ENCODE measurements at places on chromosomes 1 and 21.
A peak's percentile ranks its signal among the peaks of the same experiment; 100 is the strongest.

GRCh38 chr1:76640092-76640491 is 227.2 kb upstream of the ST6GALNAC5 start:
- peak; percentile 10 for DNase-seq

DNA sequence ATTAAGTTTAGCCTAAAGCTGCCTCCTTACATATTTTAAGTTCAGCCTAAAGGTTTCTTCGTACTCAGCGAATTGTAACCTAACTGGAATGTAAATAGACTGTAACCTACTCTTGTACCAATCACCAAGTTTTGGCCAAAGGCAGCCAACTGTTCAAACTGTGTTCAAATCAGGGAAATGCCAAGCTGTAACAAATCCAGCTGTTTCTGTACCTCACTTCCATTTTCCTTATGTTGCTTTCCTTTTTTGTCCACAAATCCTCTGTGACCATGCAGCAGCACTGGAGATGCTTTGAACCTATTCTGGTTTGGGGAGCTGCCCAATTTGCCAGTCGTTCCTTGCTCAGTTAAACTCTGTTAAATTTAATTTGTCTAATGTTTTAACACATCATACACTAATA is 3.2 kb upstream of the APOBEC4 start:
- DNase-seq: no peak

GRCh38 chr1:240691909-240692705 is 80.2 kb upstream of the GREM2 start:
- DNase-seq: peak; percentile 36

DNA sequence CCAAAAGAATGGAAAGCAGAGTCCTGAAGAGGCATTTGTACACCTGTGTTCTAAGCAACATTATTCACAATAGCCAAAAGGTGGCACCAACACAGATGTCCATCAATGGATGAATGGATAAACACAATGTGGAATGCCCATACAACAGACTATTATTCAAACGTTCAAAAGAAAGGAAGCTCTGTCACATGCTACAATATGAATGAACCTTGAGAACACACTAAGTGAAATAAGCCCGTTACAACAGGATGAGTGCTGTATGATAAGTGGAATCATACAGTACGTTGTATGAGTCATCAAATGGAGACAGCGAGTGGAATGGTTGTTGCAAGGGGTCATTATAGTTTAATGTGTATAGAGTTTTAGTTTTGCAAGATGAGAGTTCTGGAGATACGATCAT is 80.1 kb downstream of the SH3BGR start:
- DNase-seq: no peak

DNA sequence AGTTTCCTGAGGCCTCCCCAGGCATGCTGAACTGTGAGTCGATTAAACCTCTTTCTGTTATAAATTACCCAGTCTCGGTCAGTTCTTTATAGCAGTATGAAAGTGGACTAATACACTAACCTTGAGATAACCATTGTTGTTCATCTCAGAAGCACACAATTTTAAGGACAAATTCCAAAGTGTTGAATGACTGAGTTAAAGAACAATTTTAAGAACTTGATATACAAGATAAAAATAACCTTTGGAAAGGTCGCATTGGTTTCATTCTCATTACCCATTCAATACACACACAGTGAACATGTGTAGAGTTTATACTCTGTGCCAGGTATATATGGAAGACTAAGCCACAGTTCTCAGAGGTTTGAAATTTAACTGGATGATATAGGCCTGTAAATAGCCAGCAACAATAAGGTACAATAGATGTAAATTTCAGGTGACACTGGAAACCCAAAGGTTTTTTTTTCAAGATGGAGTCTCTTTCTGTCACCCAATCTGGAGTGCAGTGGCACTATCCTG is 19.1 kb upstream of the SRSF10 start:
- DNase-seq: peak; percentile 47

GRCh38 chr1:4494027-4494426 is 160.4 kb upstream of the AJAP1 start:
- no peak for DNase-seq

- no peak for DNase-seq
Observed at GRCh38 chr1:116365353-116365780, 7.7 kb upstream of the ATP1A1 start.

GRCh38 chr1:62962901-62963776 is 179.2 kb downstream of the ATG4C start:
- peak; percentile 3 for DNase-seq

DNA sequence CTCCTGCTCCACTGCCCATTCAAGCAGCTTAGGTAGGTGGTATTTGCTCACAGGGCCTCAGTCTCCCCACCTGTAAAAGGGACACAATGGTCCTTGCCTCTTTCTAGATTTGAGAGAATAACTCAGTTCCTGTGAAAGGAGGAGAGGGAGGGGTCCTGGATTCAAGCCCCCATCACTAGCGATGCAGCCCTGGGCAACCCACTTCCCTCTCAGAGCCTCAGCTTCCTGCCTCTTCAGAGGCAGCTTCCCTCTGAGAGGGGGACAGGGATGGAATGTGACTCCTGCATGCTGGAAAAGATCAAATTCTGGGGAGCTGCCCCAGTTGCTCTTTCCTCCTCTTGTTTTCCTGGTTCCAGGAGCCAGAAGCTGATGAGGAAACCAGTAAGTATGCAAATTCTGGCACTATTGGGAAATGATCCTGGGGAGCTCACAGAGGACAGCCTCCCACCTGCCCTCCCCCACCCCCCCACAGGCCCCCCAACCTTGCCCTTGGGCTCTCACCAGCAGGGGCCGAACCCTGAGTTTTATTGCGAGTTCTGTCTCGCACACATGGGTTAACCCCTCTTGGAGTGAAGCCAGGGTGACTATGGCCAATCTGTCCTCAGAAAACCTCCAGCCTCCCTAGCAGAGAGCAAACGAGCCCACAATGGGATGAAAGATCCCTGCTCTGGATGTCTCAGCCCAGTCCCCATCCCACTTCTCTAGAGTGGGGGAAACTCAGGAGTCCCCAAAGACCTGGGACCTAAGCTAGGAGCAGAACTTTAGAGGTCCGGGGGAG is 11.7 kb downstream of the ZC3H12A start:
- no peak for DNase-seq

DNA sequence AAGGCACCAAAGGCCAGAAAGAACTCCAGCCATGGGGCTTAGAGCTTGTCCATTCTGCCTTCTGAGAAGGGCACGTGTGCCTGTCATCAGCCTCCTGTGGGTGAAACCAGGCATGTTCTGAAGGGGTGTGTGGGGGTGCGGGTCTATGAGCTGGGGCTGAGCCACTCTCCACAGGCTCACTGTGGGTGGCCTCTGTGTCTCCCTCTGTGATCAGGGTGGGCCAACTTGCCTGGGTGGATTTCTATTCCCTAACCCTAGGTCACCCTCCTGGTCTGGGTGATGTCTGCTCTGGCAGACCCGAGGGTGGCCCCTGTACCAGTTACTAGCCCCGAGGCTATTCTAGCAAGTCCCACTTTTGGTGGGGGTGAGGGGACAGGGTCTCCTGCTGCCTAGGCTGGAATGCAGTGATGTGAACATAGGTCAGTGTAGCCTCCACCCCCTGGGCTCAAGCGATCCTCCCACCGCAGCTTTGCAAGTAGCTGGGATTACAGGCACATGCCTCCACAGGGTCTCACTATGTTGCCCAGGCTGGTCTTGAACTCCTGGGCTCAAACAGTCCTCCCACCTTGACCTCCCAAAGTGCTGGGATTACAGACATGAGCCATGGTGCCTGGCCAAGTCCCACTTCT is 94.4 kb downstream of the TRIM11 start:
- no peak for DNase-seq

GRCh38 chr1:61092642-61093041 is 10.3 kb downstream of the NFIA start:
- DNase-seq: no peak
